ENCODE measurements at places on chromosomes 5 and 9.

DNA sequence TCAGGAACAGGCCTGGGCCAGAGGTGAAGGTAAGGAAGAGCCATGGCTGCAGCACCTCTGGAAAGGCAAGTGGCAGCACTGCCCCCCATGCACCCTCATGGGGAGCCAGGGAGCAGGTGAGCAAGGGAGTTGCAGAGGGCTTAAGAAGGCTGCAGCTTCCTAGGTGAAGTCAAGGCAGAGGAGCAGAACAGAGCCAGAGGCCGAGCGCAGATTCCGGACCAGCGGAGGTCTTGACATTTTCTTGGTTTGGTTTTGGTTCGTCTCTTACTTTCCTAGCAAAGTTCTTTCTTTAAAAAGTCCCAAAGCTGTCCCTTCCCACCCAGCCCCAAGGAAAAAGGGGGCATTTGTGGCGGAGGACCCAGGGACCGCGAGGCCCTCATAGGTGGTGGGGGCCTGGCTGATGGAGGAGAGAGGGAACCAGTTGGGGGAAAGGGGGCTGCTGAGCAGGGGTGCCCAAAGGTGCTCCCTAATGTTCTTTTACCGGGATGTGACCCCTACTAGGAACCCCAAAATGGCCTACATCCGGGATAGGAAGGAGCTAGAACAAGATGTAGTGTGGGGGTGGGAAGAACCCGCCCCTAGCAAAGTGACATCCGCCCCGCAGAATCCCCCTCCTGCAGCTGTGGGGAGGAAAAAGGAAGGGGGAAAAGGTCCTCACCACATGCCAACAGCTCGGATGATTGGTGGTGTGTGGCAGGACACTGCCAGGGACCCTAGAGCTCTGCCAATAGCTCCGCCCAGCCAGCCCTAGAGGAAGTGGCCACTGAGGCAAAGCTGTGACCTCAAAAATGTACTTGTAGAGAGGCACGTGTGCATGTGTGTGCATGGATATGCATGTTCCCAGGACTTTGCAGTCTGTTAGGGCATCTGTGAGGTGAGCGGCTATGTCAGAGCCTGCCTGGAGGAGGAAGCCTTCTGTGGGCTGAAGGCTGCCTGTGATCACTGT, 914 bp upstream of the CD72 start:
- peak; percentile 70 for DNase-seq

DNA sequence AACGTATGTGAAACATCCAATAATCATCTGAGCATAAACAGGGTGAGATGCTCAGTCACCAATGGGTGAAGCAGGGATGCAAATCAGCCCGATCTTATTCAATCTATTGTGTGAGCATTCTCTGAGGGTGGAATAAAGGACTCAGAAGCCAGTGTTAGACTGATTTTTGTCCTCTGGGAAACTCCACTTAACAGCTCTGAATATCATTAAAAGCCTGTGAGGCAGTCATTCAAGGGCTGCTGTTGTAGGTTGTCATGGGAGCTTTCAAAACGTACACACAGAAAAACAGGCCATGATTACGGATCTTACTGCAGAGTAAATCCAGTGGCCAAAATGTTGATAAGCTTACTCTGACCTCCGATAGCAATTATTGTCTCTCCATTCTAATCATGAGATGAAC, 266.5 kb upstream of the EFNA5 start:
- no peak for DNase-seq

- peak; percentile 5 for DNase-seq
These were observed 21.2 kb downstream of the TXNDC8 start for GRCh38 chr9:110316261-110317075.

DNA sequence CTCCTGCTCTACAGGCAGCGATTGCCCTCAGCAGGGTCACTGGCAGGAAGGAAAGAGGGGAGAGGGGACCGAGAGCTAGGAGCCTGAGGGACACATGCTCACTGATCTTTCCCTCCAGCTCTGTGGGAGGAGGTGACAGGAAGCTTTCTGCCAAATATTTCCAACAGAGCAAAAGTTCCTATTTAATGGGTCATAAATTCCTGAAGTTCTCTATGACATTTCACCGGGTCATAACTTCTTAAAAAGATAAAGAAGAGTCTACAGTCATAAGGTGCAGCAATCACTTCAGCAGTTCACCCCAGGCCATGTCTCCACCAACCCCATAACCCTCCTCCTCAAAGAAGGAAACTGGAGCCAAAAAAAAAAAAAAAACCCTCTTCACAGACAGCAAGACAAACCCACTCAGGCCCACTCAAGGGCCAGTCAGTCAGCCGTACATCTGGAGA, 481.1 kb downstream of the NR2F1-AS1 start:
- DNase-seq: no peak

DNA sequence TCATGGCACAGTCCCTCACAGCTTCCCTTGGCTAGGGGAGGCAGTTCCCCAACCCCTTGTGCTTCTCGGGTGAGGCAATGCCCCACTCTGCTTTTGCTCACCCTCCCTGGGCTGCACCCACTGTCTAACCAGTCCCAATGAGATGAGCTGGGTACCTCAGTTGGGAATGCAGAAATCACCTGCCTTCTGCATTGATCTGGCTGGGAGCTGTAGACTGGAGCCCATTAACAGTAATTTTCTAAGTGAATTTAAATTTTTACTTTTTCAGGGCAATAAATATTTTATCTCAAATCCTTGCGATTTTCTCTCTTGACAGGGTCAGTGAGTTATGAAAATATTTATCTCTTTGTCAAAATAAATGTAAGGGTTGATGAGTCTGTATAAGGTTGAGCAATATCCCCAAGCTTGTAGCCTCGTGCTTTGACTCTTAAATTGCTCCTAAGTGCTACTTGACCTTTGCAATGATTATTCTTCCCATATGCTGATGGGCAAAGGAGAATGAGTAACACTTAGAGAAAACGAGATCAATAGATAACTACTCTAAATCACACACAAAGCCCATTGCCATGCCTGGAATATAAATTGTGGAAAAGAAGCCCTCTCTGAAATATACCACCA, 82.1 kb upstream of the MOCS2 start:
- no peak for DNase-seq

GRCh38 chr5:143698574-143698973, 113.4 kb upstream of the HMHB1 start:
- DNase-seq: peak; percentile 29

- no peak for DNase-seq
These were observed 130.1 kb downstream of the ARSB start for GRCh38 chr5:78855026-78855425.

DNA sequence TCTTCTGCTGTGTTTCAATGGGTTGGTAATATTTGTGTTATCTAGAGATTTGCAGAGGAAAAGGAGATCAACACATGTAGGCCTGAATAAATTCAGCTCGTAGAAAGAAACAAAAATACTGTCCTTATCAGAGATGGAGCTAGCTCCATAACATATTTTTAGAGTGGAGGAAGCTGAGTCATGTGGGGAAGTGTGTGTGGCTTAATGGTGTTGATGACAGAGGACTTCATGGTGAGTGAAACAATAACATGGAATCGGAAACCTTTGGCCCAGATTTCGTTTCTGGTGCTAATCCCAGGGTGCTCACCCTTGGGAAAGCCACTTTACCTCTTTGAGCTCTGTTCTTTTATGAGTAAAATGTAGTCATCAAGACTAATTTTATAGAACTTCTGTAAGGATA, 825.0 kb downstream of the TLR4 start:
- DNase-seq: no peak

GRCh38 chr5:14421851-14422250, 159.7 kb upstream of the OTULINL start:
- no peak for DNase-seq
